ENCODE measurements at places on chromosomes 16 and 17.
A peak's percentile ranks its signal among the peaks of the same experiment; 100 is the strongest.

DNA sequence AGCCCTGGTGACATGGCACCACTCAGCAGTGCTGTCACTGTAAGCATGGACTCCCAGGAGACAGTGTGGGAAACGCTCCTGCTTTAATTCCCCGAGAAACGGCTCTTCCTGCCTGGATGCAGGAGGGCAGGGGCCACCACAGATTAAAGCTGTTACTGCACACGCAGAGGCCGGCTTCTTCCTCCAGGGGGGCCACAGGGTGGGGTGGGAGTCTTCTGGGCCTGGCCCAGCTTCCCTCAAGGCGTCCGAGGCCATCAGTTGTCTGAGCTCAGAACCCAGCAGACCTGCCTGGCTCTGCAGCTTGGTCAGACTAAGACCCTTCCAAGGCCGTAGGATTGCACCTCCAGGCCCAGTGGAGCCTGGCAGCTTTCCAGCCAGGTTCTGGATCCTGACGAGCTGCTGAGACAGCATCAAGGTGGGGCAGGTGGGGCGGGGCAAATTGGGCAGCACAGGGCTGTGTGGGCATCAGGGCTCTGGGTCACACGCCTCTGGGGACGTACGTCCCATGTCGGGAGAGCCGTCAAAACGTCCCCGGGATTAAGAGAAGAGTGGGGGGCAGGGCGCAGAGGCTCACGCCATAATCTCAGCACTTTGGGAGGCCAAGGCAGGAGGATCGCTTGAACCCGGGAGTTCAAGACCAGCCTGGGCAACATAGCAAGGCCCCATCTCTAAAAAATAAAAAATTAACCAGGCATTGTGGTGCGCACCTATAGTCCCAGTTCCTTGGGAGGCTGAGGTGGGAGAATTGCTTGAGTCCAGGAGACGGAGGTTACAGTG, 5.0 kb upstream of the CAPN15 start:
- DNase-seq, result no peak

GRCh38 chr17:48970865-48971687, 2.7 kb upstream of the GIP start:
- no peak for DNase-seq

GRCh38 chr17:21172846-21173245, 41.1 kb downstream of the TMEM11 start:
- no peak for DNase-seq

- DNase-seq, result no peak
These were observed 34.0 kb upstream of the IRF8 start for GRCh38 chr16:85864965-85865364.

DNA sequence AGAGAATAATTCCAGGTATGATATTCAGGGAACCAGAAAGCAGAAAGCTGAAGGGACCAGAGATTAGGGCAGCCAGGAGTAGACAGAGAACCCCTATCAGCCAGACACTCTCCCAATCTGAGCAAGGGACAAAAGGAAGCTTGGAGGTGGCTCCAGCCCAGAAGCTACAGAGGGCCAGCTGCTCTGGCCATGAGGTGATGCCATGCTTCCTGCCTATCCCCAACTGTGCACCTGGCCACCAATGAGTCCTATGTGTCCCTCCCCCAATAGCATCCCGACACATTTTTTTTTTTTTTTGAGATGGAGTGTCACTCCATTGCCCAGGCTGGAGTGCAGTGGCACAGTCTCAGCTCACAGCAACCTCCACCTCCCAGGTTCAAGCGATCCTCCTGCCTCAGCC, 30.0 kb downstream of the NSMCE1 start:
- peak; percentile 77 for DNase-seq

DNA sequence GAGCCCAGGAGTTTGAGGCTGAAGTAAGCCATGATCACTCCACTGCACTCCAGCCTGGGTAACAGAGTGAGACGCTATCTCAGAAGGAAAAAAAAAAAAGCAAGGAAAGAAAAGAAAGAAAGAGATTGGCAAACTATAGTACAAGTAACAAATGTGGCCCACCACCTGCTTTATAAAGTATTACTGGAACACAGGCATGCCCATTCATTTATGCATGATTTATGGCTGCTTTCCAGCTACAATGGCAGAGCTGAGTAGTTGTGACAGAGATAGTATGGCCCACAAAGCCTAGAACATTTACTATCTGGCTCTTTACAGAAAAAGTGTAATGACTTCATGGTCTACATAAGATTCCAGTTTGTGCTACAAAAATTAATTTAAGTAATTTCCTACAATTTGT, 23.6 kb downstream of the C16orf87 start:
- DNase-seq, result no peak

GRCh38 chr17:50511058-50511457, 2.8 kb downstream of the MYCBPAP start:
- no peak for DNase-seq
